Activated T-cell treated with anti-CD3 and anti-CD28 coated beads for 1 hour (primary cell): ENCODE measurements at places on chromosomes 5 and 9.

DNA sequence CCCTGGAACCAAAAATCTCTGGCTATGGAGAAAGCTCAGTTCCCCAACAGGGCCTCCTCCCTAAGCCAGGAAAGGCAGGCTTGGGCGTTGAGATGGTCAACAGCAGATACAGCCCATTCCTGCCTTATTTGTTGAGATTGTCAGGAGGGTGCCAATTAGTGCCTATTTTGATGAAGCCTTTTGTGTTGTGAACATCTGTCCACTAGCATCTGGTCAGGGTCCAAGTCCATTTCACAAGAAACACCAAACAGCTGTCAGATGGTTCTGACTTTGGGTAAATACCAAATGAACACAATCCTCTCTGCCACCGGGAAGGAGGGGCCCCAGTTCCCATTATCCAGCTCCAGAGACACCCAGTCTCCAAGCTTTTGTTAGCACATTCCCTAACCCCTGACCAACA is 19.9 kb downstream of the SEMA6A start:
- DNase-seq, result no peak

DNA sequence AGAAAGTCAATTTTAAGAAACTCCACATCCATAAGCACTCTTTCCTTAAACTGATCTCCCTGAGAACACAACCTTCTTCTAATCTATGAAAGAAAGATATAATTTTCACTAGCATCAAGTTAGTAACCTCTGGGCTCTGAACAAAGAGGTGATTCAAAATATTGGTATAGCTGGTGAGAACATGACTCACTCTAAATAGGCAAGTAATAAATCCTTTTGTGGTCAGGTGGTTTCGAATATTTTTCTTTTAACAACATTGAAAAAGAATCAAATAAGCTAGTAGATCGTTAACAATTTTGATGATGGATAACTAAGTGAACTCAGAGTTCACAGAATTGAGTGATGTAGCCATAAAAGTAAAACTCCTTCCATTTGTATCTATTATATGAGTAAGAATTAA is 150.6 kb upstream of the IQGAP2 start:
- DNase-seq, result no peak

DNA sequence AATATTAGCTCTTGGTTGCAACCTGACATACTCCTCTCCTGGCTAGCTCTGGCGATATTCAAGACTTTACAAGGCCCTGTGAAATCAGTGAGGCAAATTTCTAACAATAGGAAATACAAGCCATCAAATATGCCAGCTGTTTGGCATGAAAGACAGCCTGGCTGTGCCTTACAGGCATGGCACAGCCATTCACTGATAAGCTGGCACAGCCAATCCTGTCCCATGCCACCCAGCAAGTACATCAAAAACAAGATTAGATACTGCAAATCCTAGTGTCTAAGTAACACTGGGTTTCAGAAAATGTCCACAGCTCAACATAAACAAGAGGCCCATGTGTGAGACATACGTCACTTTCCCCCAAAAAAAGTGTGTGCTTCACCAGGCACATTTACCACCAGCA is 1045.8 kb upstream of the DMAC1 start:
- DNase-seq, result no peak

GRCh38 chr9:110807956-110808598 is 139.5 kb downstream of the MUSK start:
- no peak for DNase-seq

- no peak for DNase-seq
These were observed 34.5 kb upstream of the NIPBL start for GRCh38 chr5:36842087-36842486.
